ENCODE measurements at places on chromosomes 3 and 15.

DNA sequence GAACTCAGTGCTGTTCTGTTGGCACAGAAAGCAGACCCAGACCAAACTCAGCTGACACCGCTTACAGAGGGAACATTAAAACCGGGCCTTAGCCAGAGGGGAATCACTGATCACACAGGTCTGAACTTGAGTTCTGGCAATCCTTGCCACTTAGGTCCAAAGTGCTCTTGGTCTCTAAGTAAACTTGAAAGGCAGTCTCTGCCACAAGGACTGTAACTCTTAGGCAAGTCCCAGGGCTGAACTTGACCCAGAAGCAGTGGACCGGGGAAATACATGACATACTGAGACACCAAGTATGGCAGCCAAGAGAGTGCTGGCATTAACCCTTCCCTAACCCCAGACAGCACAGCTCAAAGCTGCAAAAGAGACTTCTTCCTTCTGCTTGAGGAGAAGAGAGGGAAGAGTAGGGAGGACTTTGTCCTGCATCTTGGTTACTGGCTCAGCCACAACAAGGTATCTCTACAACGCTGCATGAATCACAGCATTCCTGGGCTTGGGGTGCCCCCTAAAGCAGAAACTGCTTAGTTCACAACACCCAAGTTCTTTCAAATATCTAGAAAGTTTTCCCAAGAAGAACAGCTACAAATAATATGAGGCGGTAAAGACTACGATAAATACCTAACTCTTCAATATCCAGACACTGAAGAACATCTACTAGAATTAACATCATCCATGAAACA lies 32.5 kb downstream of the NAALADL2 start:
- DNase-seq: no peak

DNA sequence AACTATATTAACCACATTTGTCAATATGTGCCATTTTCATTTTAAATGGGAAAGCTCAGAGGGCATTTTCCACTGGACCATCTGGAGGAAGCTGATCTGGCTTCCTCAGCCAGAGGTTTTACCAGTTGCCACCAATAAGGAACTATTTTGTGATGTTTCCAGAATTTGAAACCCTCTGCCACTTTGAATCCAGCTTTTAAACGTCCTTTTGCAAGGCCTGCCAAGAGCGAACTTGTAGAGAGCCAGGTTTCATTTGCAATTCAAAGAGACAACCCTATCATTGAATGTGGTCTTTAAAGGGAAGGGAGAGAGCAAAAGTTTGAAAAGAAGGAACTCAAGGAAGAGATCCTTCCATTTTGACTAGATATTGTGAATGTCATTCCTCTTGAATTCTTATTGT lies 123.3 kb upstream of the CHL1 start:
- no peak for DNase-seq

DNA sequence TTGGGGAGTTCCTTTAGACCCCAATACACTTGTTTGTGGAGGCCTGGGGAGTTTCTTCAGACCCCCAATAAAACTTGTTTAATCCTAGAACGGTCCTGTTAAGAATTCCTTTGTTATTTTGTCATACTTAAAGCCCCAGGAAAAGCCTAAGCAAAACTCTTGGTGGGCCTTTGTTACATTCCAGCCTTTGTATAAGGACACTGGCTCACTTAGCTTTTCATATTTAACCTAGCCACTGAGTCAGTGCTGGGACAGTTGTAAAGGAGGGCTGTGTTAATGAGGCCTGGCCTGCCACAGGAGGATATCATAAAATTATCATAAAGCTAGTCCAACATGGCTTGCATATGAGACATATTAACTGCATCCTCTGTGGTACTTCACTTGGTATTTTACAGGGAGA lies 760.1 kb downstream of the ZNF385D start:
- peak; percentile 7 for DNase-seq

- DNase-seq: no peak
These were observed 96.2 kb downstream of the CORO2B start for GRCh38 chr15:68674975-68675374.

- no peak for DNase-seq
These were observed 67.2 kb upstream of the POLG start for GRCh38 chr15:89401631-89402517.

DNA sequence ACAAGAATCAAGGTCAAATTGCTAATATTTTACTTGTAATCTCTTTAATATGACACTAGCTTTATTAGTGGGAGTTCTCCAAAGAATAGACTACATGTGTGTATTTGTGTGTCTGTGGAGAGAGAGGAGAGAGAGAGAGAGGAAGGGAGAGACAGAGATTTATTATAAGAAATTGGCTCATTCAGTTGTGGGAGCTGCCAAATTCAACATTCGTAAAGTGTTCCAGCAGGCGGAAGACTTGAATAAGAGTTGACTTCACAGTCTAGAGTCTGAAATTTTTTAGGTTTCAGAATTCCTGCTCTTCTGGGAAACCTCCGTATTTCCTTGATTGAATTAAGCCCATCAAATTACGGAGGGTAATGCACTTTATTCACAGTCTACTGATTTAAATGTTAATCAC lies 4.7 kb upstream of the CLDN1 start:
- no peak for DNase-seq

DNA sequence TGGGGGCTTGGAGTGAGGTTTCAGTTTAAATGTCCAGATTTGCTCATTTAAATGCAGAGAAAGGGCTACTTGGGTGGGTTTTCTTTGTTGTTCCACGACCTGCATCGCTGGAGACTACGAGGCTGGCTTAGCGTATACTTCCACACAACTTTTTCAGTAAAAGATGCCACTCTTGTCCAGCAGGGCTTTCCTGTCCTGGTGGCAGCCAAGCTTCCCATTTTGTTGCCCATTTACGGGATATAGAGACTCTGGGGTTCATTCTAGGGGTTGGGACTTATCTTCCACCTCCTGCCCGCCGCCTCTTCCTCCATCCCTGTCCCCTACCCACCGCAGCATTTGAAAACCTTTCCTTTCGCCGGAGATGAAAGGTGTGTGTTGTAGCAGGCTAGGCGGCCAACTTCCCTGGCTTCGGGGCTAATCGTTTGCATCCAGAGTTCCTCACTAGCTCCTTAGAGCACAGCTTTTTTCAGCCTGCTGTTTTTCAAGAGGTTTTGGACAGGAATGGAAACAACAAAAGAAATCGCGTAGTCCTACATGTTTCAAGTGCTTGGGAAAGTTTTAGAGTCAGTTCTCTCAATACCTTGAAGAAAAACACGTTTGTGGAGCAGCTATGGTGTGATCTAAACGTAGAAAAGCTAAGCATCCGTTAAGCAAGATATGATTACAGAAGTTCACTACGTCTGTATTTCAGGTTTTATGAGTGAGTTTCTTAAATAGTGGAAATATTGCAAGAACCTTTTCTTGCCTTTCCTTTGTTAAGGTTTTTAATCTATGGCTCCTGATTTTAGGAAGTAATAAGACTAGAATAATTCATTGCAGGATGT lies 843 bp downstream of the CHRNA5 start:
- DNase-seq: peak; percentile 33

GRCh38 chr3:871651-872050 lies 221.2 kb upstream of the CNTN6 start:
- DNase-seq: no peak
